T-helper 22 cell (primary cell): ENCODE measurements at places on chromosomes 2 and 18.
A peak's percentile ranks its signal among the peaks of the same experiment; 100 is the strongest.

DNA sequence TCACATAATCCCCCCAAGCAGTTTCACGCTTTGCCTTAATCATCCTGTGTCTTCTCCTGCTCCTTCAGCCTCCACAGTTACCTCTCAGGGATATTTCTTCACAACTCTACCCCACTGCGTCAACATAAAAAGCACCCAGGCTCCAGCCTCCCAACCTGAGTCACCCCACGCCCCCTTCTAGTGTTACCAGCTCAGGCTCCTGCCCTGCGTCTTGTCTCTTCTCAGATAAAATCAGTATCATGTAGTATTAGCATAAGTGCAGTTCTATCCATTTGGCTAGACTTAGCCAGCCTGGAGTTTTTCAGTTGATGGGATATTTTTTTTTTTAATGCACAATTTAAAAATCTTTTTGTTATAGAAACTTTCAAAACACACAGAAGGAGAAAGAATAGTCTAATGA lies 9.6 kb upstream of the PELI1 start:
- DNase-seq = no peak

DNA sequence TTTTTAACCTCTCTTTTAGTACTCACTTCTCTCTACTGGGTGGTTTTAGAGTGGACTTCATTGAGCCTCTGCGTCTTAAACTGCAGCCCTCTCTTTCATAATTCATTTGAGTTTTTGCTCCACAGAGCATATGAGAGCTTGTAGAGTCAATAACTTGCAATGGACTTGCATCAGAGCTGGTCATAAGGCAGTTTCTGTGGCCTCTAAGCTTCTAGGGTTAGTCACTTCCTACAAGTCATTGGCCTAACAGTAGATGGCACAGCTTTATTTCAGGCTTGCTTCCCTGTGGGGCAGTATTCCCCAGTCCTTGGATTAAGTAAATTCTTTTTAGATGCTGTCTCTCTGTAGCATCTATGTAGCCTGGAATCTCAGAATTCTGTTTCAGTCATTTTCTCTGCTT lies 1435.7 kb downstream of the LRP1B start:
- DNase-seq = no peak

DNA sequence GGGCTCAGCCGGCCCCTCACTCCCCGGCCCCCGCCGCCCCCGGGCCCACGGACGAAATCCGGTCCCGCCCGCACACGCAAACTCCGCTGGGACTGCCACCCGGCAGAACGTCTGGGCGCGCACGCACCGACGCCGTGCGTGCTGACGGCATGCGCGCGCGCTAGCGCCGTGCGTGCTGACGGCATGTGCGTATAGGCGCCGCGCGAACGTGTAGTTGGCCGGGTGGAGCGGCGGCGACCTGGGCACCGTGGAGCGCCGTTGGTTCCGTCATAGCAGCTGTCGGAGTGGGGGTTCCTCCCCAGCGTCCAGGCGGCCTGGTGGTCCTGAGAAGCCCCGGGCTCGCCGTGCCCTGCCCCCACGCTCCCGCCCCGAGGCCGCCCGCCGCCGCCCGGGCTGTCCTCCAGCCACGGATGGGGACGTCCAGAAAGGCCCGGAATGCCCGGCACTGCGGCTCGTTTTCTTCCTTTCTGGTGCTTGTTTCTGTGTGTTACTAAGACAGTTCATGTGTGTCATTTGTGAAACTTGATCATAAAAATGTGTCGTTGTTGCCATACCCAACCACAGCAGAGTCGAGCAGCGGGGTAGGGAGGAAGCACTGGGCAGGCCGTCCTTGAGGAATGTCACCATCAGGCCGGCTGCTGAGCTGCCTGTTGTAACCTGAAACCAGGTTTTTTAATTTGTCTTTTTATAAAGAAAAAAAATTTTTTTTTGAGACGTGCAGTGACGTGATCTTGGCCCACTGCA lies at the start of gene TXNL4A:
TXNL4A (minus strand) TSS at position 113 of the 744 bp plus-strand sequence. CDS start 171 bp downstream, outside the sequence.
- peak; percentile 68 for DNase-seq

DNA sequence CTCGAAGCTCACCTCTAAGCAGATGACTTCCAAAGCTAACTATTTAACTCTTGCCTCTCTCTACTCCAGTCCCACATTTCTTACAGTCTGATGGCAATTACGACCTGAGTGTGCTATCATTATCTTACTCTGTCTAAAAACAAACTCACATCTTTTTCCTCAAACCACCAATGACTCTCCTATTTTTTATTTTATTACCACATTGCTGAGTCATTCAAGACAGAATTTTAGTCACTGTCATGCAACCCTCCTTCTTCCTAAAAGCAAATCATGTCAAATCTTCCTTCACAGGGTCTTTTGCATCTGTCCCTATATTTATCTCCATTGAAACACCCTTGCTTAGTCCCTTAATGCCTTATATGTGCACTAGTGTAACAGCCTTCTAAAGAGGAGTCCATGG lies 34.6 kb upstream of the C2orf15 start:
- DNase-seq = no peak
